ENCODE measurements at places on chromosomes 4 and X. TPM values are rescaled to one million over a fixed set of nuclear protein-coding genes. Genes with fewer than 3 reads are reported as not detected.

TMPRSS11F gene
- total RNA-seq = not detected

ARMCX4 gene
- total RNA-seq = 5.5 TPM

SHROOM2 gene
- not detected for total RNA-seq

CAMK2D gene
- 75.7 TPM for total RNA-seq

ZFP42 gene
- total RNA-seq = not detected

PRPS2 gene
- total RNA-seq = 180 TPM

PCYT1B gene
- 0.17 TPM for total RNA-seq

KIF4A gene
- total RNA-seq = 27.1 TPM

CTSO gene
- total RNA-seq = 2.6 TPM

Measured in activated naive CD4-positive, alpha-beta T cell treated with anti-CD3 and anti-CD28 coated beads for 36 hours (primary cell).